K562 (cell line): ENCODE measurements at places on chromosomes 3 and 15. TPM values are rescaled to one million over a fixed set of nuclear protein-coding genes. Genes with fewer than 3 reads are reported as not detected.

The LINGO1 gene
- 14.3 and 14.8 TPM in 2 replicates for total RNA-seq

The IVD gene
- 3.6 and 5.6 TPM in 2 replicates for total RNA-seq

The UBL7 gene
- 51.7 and 65.5 TPM in 2 replicates for total RNA-seq

The XCR1 gene
- not detected in 2 replicates for total RNA-seq

The CORO2B gene
- not detected in 2 replicates for total RNA-seq
